ENCODE measurements at places on chromosomes 7 and 10. TPM values are rescaled to one million over a fixed set of nuclear protein-coding genes. Genes with fewer than 3 reads are reported as not detected.

The RHOBTB1 gene
- total RNA-seq, result 14.6 TPM

The C7orf57 gene
- 0.63 TPM for total RNA-seq

The OGDHL gene
- total RNA-seq, result 82.8 TPM

The PRPF18 gene
- 23.0 TPM for total RNA-seq

GRCh38 chr7:150685219-150686029 lies at the start of gene GIMAP2:
GIMAP2 (plus strand) TSS chr7:150685706; CDS start chr7:150687060, 1,354 bp downstream.
- peak; percentile 47 for DNase-seq

- peak; percentile 38 for DNase-seq
Measured at GRCh38 chr10:69736886-69737641, 64.6 kb upstream of the COL13A1 start.

GRCh38 chr7:127654404-127655394 lies 2.7 kb downstream of the SND1 start:
- no peak for DNase-seq

- DNase-seq, result no peak
Measured at GRCh38 chr10:123417414-123417813, 248.7 kb upstream of the GPR26 start.

- no peak for DNase-seq
Measured at GRCh38 chr10:126270111-126270510, 118.2 kb downstream of the ADAM12 start.

DNA sequence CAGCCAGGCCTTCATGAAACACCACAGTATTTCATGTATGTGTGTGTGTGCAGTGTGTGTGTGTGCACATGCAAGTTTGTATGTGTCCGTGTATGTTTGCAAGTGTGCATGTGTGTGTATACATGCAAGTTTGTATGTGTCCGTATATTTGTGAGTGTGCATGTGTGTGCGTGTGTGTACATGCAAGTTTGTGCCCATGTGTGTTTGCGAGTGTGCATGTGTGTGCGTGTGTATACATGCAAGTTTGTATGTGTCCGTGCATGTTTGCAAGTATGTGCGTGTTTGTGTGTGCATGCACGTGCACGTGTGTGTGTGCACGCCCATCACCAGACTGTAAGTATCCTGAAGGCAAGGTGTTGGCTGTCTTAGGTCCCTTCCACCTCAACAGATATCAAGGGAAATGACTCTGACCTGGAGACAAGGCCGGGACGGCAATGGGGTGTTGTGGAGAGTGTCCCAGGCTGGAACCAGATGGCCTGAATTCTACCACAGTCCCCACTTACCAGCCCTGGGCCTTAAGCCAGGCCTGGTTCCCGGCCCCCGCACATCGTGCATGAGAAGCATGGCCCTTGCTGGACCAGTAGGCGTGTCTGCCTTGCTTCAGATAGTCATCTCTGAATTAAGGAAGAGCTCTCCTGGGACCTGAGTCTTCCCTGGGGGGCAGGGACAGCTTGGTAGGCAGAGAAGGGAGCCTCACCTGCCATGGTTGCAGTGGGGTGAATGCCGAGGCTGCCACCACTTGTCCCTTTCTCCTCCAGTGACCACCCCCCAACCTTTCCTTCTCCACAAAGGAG lies 140.0 kb downstream of the GRK5 start:
- DNase-seq, result no peak

DNA sequence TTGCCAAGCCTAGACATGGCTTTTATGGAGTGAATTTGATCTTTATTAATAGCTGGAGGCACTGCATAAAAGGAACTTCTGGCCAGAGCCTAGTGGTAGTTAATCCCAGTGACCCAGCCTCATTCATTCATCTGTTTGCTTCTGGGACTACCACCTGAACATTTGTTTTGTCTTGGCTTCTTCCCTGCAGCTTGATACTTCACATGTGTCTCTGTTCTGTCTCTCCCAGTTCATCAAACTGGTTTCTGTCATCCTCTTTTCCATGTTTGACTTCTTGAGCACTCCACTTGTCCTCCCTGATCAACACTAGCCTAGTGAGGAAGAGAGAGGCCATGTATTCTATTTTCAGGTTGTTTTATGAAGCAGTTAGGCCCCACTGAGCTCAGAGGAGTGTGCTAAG lies 163.6 kb downstream of the NRG3 start:
- DNase-seq, result no peak

GRCh38 chr10:44263771-44264170 lies 121.1 kb downstream of the CXCL12 start:
- no peak for DNase-seq

GRCh38 chr10:97682042-97682441 lies 5.0 kb downstream of the AVPI1 start:
- no peak for DNase-seq

GRCh38 chr10:12490963-12491362 lies 141.6 kb downstream of the CAMK1D start:
- no peak for DNase-seq

DNA sequence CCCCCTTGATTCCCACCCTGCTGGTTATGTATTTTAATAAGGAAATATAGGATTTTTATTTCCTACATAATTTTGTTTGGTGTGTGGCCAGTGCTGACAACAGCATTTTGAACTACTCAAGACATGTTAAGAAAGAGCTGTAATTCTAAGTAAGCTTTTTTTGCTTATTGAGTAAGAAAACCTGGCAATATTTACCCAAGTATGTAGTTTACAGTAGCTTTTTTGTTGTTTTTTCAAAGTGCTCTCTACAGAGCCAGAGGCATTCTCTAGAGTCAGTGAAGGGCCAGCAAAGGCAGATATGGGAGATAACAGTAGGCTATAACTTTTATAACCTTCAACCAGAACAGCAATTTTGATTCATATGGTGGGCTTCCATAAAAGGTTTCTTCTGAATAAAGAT lies 63.2 kb upstream of the TMEM168 start:
- DNase-seq, result no peak

Data from kidney (tissue), 22 donors.